ENCODE measurements at places on chromosomes 5 and 9. TPM values are rescaled to one million over a fixed set of nuclear protein-coding genes. Genes with fewer than 3 reads are reported as not detected.
A peak's percentile ranks its signal among the peaks of the same experiment; 100 is the strongest.

The FOXD4L6 gene
- total RNA-seq, result not detected

The FOXD4 gene
- total RNA-seq, result 0.30 TPM

DNA sequence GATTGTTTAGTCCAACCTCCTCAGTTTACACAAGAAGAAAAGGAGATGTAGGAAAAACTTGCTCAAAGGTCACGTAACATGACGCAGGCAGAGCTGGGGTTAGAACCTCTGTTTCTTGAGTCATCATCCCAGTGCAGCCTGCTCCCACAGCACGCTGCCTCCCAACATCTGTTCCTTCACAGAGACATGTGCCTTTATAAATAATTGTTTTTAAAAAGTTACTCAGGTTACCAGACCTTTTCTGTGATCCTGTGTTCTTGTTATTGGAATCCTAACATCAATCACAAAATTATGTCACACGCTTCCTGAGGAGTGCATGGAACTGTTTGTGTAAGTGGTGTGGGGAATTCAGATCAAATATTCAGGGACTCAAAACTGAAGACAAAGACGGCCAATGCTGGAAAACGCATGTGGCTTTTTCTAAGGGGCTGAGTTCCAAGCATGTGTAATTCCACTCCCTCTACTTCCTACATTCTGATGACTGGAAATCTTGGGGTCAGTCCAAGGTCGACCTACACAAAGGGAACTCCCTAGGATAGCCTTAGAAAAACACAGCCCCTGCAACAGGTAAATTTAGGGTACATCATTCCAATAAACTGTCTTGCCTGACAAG is 184.3 kb downstream of the TSSK1B start:
- peak; percentile 27 for DNase-seq

The IL3 gene
- total RNA-seq, result 0.37 TPM

The TRAPPC13 gene
- total RNA-seq, result 32.7 TPM
